ENCODE measurements at places on chromosomes 2 and 18. TPM values are rescaled to one million over a fixed set of nuclear protein-coding genes. Genes with fewer than 3 reads are reported as not detected.

Gene STARD6
- not detected for total RNA-seq

DNA sequence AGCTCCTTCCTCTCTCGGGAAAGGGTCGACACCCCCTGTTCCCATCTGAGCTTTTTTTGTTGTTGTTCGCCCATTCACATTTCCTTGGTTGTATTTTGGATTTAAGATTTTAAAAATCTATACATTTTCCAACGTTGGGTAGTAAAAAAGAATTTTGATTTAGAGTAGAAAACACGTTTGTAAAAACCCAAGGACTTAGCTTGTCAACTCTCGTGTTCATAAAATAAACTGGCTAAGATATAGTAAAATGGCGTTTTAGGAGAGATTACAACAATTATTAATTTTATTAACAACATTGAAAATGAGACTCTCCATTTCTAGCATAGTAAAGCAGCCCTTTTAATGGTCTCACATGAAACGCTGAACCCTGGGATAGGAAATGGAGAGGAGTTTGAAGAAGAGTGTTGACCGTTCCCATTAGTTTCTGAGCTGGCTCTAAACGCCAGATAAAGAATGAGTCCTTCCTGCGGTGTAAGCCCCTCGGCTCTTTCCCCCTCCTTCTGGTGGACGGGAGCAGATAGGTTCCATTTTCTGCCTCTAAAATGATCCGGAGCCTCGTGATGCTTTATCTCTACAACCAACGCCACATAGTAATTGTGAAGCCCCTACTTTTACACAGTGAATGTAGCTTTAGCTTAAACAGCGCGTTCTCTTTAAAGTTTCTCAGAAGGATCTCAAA, 24.0 kb upstream of the ZNF516 start:
- peaks cover 6% of the 10 kb centered on the region for H3K4me1 ChIP-seq
- no peak overlapping the region for H3K27ac ChIP-seq
- peaks cover 40% of the 10 kb centered on the region for H3K27me3 ChIP-seq
- peak overlapping the region; percentile 48 for H3K4me3 ChIP-seq
- DNase-seq = no peak

Gene FEV
- total RNA-seq = not detected

GRCh38 chr18:47077111-47077510, 41.7 kb upstream of the ELOA2 start:
- no peak for DNase-seq
- no peak overlapping the region for H3K27ac ChIP-seq
- H3K27me3 ChIP-seq = peaks cover 2% of the 10 kb centered on the region
- peaks cover 5% of the 10 kb centered on the region for H3K4me1 ChIP-seq
- no peaks in the 10 kb centered on the region for H3K36me3 ChIP-seq

DNA sequence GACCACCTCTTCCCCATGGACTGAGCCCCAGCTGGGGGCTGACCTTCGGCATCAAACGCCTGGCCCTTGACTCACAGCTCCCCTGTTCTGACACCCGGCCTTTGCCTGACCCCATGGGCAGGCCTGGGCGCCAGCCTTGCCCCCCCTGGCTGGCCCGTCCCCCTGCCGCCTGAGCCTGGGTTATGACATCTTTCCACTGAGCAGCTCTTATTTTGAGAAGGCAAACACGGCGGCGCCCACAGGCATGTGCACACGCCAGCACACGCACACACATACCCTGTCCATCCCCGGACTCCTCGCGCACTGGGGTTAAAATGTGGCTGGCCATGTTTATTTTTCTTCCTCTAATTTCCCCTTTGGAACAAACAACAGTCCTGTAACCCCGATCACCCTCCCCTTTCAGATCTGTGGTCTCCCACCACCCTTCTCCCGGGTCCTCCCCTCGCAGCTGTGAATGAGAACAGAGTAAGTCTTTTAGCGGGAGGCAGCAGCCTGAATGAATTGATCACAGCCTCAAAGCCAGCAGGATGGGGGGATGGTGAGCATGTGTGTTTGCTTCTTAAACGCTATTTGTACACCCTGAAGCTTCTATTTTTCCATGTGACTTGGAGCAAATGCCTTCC, 11.8 kb upstream of the ATOH8 start:
- H3K27me3 ChIP-seq = peaks cover 62% of the 10 kb centered on the region
- no peak overlapping the region for H3K4me3 ChIP-seq
- H3K27ac ChIP-seq = no peak overlapping the region
- no peaks in the 10 kb centered on the region for H3K4me1 ChIP-seq

DNA sequence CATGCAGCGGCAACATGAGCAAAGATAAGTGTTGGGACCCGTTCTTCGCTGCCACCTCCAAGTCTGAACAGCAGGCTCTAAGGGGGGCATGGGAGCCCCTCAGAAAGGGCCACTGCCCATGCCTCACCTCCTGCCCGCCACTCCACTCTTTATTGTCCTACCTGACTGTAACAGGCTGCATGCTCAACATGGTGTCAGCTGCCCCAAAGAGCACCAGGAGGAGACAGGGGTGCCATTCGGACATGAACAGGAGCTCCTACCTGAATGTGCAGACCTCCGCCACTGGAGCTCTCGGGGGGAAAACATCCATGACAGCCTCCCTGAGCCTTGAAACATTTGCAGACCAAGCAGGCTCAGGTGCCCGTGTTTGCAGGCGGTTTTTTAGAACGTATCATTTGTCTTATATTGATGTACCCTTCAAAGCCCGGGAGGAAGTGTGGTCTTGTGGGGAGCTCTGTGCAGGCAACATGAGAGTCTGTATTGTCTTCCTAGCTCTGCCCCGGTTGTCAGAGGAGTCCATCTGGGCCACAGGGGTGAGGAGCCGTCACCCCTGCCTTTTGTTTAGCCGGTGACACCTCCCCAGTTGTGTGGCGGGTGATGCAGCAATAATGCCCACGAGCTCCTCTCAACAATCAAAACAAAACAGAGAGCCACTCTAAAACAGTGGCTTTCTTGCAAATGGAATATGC, 35.1 kb upstream of the CD8A start:
- peak overlapping the region; percentile 80 for H3K4me3 ChIP-seq
- H3K4me1 ChIP-seq = peaks cover 80% of the 10 kb centered on the region
- peak overlapping the region; percentile 94 for H3K27ac ChIP-seq
- H3K27me3 ChIP-seq = no peaks in the 10 kb centered on the region

Gene ZNF396
- total RNA-seq = 0.60 TPM

GRCh38 chr2:189552334-189552990, 28.1 kb downstream of the SLC40A1 start:
- no peak for DNase-seq
- peaks cover 5% of the 10 kb centered on the region for H3K27me3 ChIP-seq
- H3K27ac ChIP-seq = no peak overlapping the region
- no peak overlapping the region for H3K4me3 ChIP-seq
- H3K4me1 ChIP-seq = no peaks in the 10 kb centered on the region

DNA sequence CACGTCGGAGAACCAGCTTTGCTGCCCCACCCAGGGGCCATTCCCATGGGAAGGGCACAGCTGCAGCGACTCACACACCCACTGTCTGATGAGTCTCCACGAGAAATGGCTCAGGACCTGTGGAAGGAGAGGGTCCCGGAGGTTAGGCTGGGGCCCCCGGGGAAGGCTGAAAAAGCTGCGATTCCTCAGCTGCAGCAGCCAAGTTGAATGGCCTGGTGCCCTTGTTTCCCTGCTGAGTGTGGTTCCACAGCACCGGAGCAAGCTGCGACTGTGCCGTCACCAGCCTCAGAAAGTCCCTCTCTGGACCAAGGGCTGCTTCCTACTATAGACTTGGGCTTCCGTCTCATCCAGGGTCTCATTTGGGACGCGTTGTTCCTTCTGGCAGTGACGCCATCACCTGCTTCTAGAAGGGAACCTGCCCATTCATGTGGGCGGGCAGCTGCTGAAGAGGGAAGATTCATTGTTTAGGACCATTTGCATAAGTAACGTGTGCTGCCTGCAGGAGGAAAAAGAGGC, 180.2 kb downstream of the INHBB start:
- no peak overlapping the region for H3K27ac ChIP-seq
- no peaks in the 10 kb centered on the region for H3K4me1 ChIP-seq
- DNase-seq = no peak
- H3K36me3 ChIP-seq = no peaks in the 10 kb centered on the region
- H3K27me3 ChIP-seq = peaks cover 10% of the 10 kb centered on the region
- H3K4me3 ChIP-seq = no peak overlapping the region

DNA sequence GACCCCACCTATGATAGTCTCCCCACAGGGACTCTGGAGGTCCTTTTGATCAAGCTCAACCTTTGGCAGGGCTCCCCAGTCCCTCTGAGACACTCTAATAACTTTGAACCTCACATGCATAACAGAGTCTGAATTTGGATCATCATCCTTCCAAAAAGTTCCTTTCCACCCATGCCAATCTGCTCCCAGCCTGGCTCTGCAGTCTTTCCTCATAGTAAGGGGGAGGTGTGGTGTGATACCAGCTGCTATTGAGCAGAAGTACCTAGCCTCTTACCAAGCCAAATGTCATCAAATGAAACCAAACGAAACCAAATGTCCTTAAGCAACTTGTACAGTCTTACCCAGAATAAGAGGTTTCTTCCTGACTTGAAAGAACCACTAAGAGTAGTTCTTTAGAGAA, 36.5 kb downstream of the DTNA start:
- H3K27ac ChIP-seq = no peak overlapping the region
- H3K27me3 ChIP-seq = peaks cover 5% of the 10 kb centered on the region
- H3K4me3 ChIP-seq = no peak overlapping the region
- H3K36me3 ChIP-seq = no peaks in the 10 kb centered on the region
- DNase-seq = no peak
- no peaks in the 10 kb centered on the region for H3K4me1 ChIP-seq

Gene KCNG3
- total RNA-seq = 0.26 TPM

GRCh38 chr2:903223-903900, 47.3 kb upstream of the SNTG2 start:
- H3K4me3 ChIP-seq = no peak overlapping the region
- no peaks in the 10 kb centered on the region for H3K27me3 ChIP-seq

Gene ANKRD36C
- 95.1 TPM for total RNA-seq

DNA sequence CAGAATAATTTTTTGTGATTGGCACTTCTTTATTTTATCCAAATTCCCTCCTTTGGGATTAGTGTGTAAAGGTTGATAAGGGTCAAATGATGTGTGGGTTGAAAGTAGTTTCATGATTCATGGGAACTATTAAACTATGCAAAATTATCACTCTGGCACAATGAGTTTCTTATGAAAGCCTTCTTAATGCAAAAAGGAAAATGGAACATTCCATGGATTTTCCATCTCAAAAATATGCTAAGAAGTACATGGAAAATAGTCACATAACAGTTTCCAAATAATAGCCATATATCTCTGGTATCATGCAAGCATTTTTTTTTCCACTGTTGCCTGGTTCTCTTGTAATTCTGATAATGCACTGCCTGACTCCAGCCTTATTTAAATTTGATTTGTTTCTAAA, 639.7 kb downstream of the NR4A2 start:
- no peaks in the 10 kb centered on the region for H3K27me3 ChIP-seq
- H3K36me3 ChIP-seq = no peaks in the 10 kb centered on the region
- no peaks in the 10 kb centered on the region for H3K4me1 ChIP-seq
- no peak overlapping the region for H3K4me3 ChIP-seq
- no peak for DNase-seq

Gene DNAJC5G
- total RNA-seq = not detected

GRCh38 chr2:1945819-1946218, 201.5 kb upstream of the PXDN start:
- H3K27me3 ChIP-seq = peaks cover 5% of the 10 kb centered on the region
- no peak overlapping the region for H3K4me3 ChIP-seq
- H3K4me1 ChIP-seq = no peaks in the 10 kb centered on the region
- no peak for DNase-seq

Gene CYRIA
- 0.78 TPM for total RNA-seq

Gene REG1B
- not detected for total RNA-seq

Gene THUMPD2
- 11.4 TPM for total RNA-seq

DNA sequence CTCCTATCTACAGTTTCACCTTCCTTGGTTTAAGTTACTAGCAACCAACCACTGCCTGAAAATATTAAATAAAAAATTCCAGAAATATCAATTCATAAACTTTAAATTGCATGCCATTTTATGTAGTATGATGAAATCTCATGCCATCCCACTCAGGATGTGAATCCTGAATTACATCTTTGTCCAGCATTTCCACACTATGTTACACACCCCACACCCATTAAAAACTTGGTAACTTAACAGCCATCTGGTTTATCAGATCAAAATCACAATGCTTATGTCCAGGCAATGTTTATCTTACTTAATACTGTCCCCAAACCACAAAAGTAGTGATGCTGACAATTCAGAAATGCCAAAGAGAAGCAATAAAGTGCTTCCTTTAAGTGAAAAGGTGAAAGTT, 21.6 kb downstream of the CUL3 start:
- peaks cover 40% of the 10 kb centered on the region for H3K36me3 ChIP-seq
- H3K4me1 ChIP-seq = peaks cover 7% of the 10 kb centered on the region
- no peak for DNase-seq
- H3K27me3 ChIP-seq = no peaks in the 10 kb centered on the region

DNA sequence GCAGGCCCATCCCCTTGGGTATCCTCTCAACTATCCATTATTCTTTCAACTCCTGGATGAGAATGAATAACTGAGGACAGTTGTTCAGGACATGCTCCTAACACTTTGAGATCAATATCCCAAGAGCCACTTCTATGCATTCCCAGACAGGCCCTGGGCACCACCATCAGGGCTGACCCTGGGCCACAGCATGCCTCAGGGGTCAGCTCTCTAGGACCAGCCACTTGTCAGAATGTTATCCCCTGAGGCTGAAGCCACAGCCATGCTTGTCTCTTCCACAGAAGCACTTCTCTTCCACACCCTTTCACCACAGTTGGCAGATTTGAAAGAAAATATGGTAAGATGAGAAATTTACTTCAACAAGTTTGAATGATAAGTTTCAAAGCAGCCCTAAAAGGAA, 28.7 kb downstream of the SLC14A1 start:
- DNase-seq = no peak
- H3K4me1 ChIP-seq = no peaks in the 10 kb centered on the region
- H3K4me3 ChIP-seq = no peak overlapping the region
- H3K36me3 ChIP-seq = no peaks in the 10 kb centered on the region

GRCh38 chr2:137467246-137467862, 496.9 kb upstream of the HNMT start:
- no peaks in the 10 kb centered on the region for H3K36me3 ChIP-seq
- H3K4me3 ChIP-seq = no peak overlapping the region
- H3K4me1 ChIP-seq = no peaks in the 10 kb centered on the region
- no peaks in the 10 kb centered on the region for H3K27me3 ChIP-seq
- peak; percentile 27 for DNase-seq
- H3K27ac ChIP-seq = no peak overlapping the region

GRCh38 chr2:111062417-111062816, 58.3 kb upstream of the BCL2L11 start:
- no peak overlapping the region for H3K4me3 ChIP-seq
- DNase-seq = no peak
- peaks cover 15% of the 10 kb centered on the region for H3K27me3 ChIP-seq
- H3K27ac ChIP-seq = no peak overlapping the region
- H3K36me3 ChIP-seq = peaks cover 4% of the 10 kb centered on the region

All from activated CD8-positive, alpha-beta T cell treated with anti-CD3 and anti-CD28 coated beads, Interleukin-2, amount 10 ng/mL, durations not matched to agents 7 days and 5 days (primary cell).